Type B pancreatic cell (in vitro differentiated cells): ENCODE measurements at places on chromosomes 5 and 9.

- no peak for DNase-seq
- H3K27me3 ChIP-seq = peaks cover 17% of the 10 kb centered on the region
- H3K4me3 ChIP-seq = no peak overlapping the region
- H3K36me3 ChIP-seq = no peaks in the 10 kb centered on the region
- no peak overlapping the region for H3K27ac ChIP-seq
Observed at GRCh38 chr5:2329741-2330140, 421.7 kb downstream of the IRX2 start.

- peaks cover 60% of the 10 kb centered on the region for H3K27me3 ChIP-seq
- no peak for DNase-seq
- H3K27ac ChIP-seq = peak overlapping the region; percentile 42
- H3K36me3 ChIP-seq = no peaks in the 10 kb centered on the region
- peaks cover 24% of the 10 kb centered on the region for H3K4me1 ChIP-seq
- H3K4me3 ChIP-seq = peak overlapping the region; percentile 68
Observed at GRCh38 chr5:135476615-135477581, 24.7 kb upstream of the TIFAB start.

DNA sequence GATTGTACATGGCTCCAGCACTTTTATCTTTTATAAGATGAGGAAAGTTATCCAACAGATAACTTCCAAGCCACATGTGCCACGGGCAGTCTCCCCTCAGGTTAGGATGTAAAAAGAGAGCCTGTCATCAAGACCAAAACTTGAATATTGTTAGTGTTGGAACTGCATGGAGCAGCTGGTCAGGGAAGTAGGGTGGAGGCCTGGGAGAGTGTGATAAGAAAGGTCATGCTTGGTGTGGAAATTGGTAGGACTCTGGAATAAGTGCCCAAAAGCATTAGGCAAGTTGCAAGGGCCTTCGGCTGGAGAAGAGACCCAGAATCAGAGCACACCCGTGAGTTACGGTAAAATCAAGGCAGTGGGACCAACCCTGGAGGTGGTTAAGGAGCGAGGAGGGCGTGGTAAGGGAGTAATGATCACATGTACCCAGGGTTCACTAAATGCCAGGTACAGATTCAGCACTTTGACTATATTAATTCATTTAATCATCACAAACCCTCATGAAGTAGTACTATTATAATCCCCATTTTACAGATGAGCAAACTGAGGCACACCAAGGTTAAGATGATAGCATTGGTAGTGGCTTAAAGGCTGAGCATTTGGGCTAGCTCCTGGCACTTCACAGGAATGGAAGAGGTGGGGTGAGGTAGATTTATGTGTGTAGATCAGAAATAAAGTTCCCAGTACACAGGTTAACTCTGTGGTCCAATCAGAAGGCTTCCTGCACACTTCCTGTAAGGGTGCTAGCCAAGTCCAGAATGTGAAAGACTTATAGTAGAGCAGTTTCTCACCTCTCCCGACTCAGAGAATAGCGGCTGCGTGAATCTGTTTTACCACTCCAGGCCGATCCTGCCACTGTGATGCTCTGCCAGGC, 96.5 kb upstream of the ZNF608 start:
- H3K4me1 ChIP-seq = peaks cover 12% of the 10 kb centered on the region
- no peak overlapping the region for H3K4me3 ChIP-seq
- H3K27me3 ChIP-seq = no peaks in the 10 kb centered on the region
- peaks cover 3% of the 10 kb centered on the region for H3K36me3 ChIP-seq
- H3K27ac ChIP-seq = no peak overlapping the region

DNA sequence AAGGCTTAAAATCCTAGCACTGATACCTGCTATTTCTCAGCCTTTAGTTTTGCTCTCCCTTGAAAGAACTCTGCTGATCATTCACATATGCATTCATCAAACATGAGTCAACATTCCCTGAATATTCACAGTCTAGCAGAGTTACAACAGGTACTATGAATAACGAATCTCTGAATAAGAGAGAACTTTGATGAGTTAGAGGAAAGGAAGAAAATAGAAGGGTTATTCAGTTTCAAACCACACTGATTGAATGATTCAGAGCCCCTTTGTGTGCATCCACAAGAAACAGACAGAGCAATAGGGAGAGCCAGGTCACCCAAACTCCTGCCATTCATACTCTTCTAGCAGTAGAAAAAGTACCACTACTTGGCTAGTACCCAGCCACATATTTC, 36.0 kb downstream of the FOXD1 start:
- no peak overlapping the region for H3K27ac ChIP-seq
- no peaks in the 10 kb centered on the region for H3K36me3 ChIP-seq
- peaks cover 64% of the 10 kb centered on the region for H3K27me3 ChIP-seq
- H3K4me3 ChIP-seq = no peak overlapping the region
- no peak for DNase-seq

DNA sequence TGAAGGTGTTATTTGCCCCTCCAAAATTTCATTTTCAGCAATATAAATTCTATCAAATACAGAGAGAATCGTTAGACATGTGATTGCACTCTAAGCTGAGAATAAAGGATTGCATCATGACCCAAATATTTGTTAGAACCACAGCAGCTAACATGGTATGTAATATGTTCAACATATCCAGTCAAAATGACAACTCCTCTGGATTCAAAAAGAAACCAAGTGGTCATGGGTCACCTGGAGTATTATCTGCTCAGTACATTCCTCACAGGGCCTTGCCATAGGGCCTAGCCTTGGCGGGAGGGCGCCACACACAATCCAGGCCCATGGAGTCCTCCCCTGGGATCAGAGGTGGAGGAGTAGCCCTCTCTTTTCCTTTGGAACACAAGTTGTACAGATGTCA, 179.2 kb downstream of the HSD17B3 start:
- peaks cover 6% of the 10 kb centered on the region for H3K27me3 ChIP-seq
- H3K36me3 ChIP-seq = peaks cover 4% of the 10 kb centered on the region
- no peak overlapping the region for H3K4me3 ChIP-seq
- peak; percentile 47 for DNase-seq
- peaks cover 30% of the 10 kb centered on the region for H3K4me1 ChIP-seq

DNA sequence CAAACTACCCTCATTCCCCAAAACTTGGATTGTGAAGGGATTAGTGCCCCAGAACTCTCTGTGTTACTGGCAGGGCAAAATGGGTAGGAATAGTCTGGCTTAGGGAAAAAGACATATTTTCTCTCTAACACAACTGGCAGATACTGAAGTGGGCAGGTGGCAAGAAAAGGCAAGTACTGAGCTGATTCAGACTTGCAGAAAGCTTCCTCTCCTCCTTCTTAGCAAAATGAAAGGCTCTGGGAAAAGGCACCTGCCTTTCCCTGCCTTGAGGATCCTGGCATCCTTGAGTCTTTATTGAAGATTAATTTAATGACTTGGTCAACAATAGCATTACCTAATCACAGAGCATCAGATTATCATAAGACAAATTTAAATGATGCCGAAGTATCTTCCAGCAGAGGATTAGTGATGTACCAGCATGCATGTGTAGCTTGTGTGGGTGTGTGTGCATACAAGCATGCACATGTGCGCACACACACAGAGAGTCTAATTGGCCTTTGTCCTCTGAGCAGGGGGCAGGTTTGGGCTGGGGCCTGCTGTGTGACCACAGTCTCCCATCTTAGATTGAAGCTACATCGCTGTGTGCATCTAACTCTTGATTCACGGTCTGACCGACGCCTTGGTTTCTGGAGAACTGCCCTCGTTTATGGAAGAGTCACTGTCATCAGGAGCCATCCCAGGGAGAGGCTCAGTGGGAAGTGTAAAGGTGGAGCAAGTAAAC, 294.8 kb downstream of the AOPEP start:
- peaks cover 62% of the 10 kb centered on the region for H3K4me1 ChIP-seq
- H3K4me3 ChIP-seq = no peak overlapping the region

- H3K27ac ChIP-seq = peak overlapping the region; percentile 23
- no peak for DNase-seq
- H3K36me3 ChIP-seq = peaks cover 19% of the 10 kb centered on the region
- H3K27me3 ChIP-seq = no peaks in the 10 kb centered on the region
Observed at GRCh38 chr9:35042081-35042604, 30.3 kb downstream of the VCP start.

GRCh38 chr9:85344901-85345300, 396.9 kb downstream of the AGTPBP1 start:
- DNase-seq = no peak
- no peaks in the 10 kb centered on the region for H3K36me3 ChIP-seq
- H3K27ac ChIP-seq = no peak overlapping the region

DNA sequence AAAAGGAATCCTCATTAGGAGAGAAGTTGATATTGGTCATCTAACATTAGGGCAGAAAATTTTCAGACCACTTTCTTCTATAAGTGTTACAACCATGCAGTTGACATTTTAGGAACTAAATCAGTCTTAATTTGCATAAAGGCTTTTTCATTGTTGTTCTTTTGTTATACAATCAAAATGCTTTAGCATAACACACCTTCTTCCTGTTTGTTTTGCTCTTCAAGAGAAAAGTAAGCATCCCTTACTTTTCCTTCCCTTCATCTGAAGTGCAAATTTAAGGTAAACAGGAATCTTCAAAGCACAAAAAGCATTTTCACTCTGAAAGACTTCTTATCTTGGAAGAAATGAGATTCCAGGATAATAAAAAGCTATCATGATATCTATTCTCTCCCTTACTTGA, 273.6 kb downstream of the PTPRD start:
- H3K4me1 ChIP-seq = no peaks in the 10 kb centered on the region
- no peak for DNase-seq
- no peaks in the 10 kb centered on the region for H3K27me3 ChIP-seq

GRCh38 chr5:106167766-106168165, 1503.0 kb downstream of the EFNA5 start:
- H3K36me3 ChIP-seq = no peaks in the 10 kb centered on the region
- no peak overlapping the region for H3K27ac ChIP-seq
- H3K27me3 ChIP-seq = no peaks in the 10 kb centered on the region
- no peak overlapping the region for H3K4me3 ChIP-seq

- H3K27ac ChIP-seq = peak overlapping the region; percentile 97
- peak overlapping the region; percentile 96 for H3K4me3 ChIP-seq
- H3K4me1 ChIP-seq = peaks cover 20% of the 10 kb centered on the region
- peaks cover 47% of the 10 kb centered on the region for H3K27me3 ChIP-seq
- DNase-seq = no peak
Observed at GRCh38 chr9:97923529-97924108, 1.3 kb upstream of the TRMO start.

DNA sequence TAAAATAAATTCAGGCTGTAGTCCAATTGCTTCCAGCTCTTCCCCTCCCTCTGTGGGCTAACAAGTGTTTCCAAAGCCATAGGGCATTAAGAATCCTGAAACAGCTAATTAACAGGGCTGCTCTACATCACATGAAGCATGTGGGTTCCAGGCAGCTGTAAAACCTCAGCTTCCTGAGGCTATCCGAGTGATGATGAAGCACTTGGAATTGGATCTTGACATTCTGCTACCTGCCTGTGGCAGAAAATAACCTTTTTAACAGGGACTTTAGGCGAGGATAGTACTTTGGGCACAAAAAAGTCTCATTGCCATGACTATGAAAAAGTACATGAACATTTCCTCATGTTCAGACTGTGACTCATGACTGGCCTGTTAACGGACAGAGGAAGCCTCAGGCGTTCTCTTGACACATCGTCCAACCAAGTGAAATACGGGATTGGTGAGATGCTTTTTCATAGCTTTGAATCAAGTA, 107.2 kb downstream of the PDE4D start:
- H3K4me3 ChIP-seq = peak overlapping the region; percentile 42
- no peaks in the 10 kb centered on the region for H3K36me3 ChIP-seq
- DNase-seq = no peak
- H3K27me3 ChIP-seq = peaks cover 7% of the 10 kb centered on the region
- H3K4me1 ChIP-seq = peaks cover 20% of the 10 kb centered on the region
